Hepatic stellate cell (primary cell): ENCODE measurements at places on chromosomes 13 and 19.

DNA sequence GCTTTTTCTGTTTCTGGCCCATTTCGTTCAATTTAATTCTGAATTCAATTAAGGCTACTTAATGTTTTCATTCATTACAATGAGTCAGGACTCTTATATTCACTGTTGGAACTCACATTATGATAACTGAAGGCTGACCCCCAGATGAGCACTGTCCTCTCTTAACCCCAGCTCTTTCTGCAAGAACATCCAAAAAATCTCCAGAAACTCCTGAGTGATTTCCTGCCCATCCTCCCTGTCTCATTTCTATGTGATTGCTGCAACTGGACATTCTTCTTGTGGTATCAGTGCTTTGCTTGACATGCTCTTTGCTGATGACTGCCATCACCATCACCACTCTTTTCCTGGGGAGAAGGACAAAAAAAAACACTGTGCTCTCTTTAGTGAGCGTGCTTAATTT, 240.3 kb downstream of the SPRY2 start:
- peak; percentile 33 for DNase-seq

GRCh38 chr19:28700176-28700575, 512.8 kb downstream of the UQCRFS1 start:
- DNase-seq: no peak

GRCh38 chr13:23506071-23506806, 64.0 kb upstream of the TNFRSF19 start:
- no peak for DNase-seq

- DNase-seq: peak; percentile 70
Measured at GRCh38 chr19:30696514-30696913, 324.3 kb downstream of the ZNF536 start.

GRCh38 chr19:48560095-48560530, 8.1 kb downstream of the SULT2B1 start:
- no peak for DNase-seq

- peak; percentile 78 for DNase-seq
Measured at GRCh38 chr13:111006506-111007031, 91.7 kb upstream of the ANKRD10 start.

GRCh38 chr13:91196958-91197357, 150.5 kb upstream of the MIR17HG start:
- DNase-seq: no peak

- no peak for DNase-seq
Measured at GRCh38 chr13:42049454-42049813, 986 bp downstream of the DGKH start.

DNA sequence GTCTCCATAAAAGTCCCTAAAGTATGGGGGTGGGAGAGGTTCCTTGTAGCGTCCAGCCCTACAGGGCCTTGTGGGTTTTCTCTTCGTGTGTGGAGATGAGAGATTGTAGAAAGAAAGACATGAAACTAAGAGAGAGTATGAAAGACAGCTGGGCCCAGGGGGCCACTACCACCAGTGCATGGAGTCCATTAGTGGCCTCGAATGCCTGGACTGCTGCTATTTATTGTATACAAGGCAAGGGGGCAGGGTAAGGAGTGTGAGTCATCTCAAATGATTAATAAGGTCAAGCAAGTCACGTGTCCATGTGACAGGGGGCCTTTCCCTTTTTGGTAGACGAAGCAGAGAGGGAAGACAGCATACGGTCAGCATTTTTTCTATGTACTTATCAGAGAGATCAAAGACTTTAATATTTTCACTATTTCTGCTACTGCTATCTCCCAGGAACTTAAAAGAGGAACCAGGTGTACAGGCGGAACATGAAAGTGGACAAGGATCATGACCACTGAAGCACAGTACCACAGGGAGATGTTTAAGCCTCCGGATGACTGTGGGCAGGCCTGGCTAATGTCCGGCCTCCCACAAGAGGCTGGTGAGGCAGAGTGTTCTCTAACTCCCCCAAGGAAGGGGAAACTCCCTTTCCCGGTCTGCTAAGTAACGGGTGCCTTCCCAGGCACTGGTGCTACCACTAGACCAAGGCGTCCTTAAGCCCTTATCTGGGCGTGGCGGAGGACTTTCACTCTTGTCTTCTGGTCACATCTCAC, 25.5 kb downstream of the FGF21 start:
- no peak for DNase-seq

DNA sequence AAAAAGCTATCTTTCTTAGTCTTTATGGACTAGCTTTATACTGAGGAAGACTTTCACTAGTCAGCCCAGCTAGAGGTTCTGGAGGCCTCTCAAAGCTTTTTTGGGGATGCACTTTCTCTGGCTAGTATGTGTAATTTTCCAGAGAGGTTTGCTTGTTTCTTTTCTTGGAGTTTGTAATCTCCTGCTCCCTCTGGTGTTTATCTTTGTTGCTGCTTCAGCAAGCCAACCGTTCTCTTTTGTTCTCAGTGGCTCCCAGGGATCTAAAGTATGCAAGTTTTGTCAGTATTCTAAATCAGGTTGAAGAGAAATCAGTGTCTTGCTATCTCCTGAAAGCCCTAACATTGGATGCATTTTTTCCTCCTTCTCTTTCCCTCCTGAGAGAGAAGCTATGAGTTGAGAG, 121.1 kb upstream of the MYO16 start:
- no peak for DNase-seq

- DNase-seq: no peak
Measured at GRCh38 chr13:29619995-29620394, 24.5 kb upstream of the SLC7A1 start.

DNA sequence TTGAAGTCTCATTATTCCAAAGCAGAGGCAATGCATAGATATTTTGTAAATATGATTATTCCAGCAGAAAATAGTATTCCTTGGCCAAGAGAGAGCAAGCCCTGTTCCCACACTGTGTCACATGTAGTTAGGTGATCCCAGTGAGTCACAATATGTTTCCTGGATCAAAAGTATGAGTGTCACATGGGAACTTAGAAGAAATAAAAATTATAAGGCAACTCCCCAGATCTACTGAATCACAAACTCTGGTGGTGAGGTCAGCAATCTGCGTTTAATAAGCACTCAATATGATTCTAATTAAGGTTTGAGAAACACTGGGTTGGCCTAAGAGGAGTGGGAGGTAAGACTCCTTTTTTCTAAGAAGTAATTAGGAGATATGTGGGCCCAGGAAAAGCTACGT, 1504.5 kb upstream of the PCDH20 start:
- no peak for DNase-seq

- DNase-seq: no peak
Measured at GRCh38 chr19:10760273-10760944, 42.5 kb downstream of the DNM2 start.

- DNase-seq: no peak
Measured at GRCh38 chr19:10646456-10647159, 7.5 kb upstream of the ILF3 start.

GRCh38 chr19:50258918-50259372, 55.5 kb downstream of the MYH14 start:
- DNase-seq: no peak

DNA sequence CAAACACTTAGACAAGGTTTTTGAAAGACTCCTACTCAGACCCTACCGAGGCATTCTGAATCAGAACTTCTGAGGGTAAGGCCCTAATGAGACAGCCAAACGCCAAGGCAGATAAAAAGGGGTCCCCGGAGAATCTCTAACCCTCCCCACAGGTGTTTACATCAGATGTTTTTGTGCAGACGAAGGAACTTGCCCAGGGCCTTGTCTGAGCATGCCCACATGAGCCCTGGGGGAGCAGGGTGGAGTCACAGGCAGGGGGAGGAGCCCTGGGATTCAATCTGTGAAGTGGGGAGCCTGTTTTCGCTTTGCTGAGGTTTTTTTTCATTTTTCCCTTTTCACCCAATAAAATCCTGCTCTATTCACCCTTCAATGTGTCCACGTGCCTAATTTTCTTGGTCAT, 61.6 kb upstream of the MED4 start:
- DNase-seq: no peak

DNA sequence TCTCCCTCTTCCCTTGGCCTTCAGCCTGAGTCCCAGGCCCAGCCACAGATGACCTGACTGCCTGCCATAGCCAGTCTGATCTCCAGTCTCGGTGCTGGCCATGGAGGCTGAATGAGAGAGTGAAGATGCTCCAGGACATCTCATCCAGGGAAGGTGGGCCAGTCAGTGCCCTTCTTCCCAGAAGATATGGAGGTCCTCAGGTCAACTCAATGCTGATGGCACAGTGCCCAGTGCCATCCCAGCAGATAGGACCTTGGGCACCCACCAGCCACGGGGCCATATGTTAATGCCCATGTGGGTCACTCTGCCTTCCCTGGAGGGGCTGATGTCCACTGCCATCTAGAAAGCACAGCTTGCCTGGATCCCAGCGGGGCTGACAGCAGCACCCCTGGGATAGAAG, 7.2 kb downstream of the VSTM2B start:
- no peak for DNase-seq

GRCh38 chr19:39307046-39307821, 11.0 kb downstream of the IFNL1 start:
- DNase-seq: no peak

GRCh38 chr19:23527797-23528196, 132.5 kb upstream of the ZNF91 start:
- DNase-seq: no peak

DNA sequence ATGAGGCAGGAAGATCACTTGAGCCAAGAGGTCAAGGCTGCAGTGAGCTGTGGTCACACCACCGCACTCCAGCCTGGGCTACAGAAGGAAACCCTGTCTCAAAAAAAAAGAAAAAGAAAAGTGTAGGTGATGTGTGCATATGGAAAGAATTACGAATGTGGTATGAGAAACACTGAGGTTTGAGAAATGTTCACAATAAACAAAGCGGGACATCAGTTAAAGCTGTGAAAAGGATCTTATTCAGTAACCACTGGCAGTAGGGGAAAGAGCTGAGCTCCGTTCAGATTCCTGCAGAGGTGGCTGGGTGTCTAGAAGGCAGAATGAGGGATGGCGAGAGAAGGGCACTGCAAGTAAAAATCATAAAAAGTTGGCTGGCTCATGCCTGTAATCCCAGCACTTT, 4.1 kb upstream of the IGSF23 start:
- DNase-seq: no peak

DNA sequence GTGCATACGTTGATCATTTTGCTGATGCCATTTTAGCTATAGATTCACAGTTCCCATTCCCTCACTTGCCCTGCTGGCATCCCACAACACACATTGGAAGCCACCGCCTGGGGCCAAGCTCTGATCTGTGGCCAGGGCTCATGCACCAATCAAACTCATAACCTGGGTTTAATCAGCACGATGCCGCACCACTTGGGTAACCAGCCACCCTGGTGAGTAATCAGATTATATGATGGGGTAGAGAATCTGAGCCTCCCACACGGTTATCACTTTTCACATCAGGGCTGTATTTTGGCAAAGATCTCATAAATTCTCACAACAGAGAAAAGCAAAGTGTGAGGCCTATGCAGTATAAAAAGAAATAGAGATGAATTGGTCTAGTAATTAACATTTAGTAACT, 66.0 kb upstream of the TNFRSF19 start:
- DNase-seq: no peak

- DNase-seq: no peak
Measured at GRCh38 chr19:43462785-43463380, 2.5 kb downstream of the LYPD3 start.

DNA sequence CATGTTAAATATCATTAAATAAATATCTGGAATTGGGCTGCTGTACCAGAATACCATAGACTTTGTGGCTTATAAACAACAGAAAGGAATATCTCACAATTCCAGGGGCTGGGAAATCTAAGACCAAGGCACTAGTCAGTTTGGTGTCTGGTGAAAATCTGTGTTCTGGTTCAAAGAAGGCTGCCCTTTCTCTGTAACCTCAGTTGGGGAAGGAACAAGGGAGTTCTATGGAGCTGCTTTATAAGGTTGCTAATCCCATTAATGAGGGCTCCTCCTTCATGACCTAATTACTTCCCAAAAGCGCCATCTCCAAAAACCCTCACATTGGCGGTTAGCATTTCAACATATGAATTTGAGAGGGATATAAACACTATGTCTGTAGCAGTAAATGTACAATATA, 480.9 kb downstream of the GPC5 start:
- DNase-seq: no peak

DNA sequence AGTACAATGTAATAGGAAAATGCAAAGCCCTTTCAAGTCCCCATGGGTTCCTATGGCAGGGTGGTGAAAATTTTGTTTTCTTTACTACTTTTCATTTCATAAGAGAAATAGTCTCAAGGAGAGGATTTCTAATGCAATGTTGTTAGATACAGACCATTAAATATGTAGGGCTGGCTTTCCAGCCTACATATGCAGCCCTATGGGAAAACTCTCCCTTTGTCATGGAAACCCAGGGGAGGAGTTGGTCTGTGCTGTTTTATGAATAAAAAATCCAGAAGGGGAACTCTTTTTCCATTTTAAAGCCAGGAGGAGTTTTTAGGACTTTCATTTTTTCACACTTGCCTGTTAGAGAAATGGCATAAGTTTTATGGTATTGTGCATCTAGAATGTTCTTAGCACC, 119.6 kb downstream of the DCT start:
- no peak for DNase-seq
